ENCODE measurements at places on chromosomes 1 and 21. TPM values are rescaled to one million over a fixed set of nuclear protein-coding genes. Genes with fewer than 3 reads are reported as not detected.

Gene TOR1AIP2
- 33.4 TPM for polyA plus RNA-seq

Gene SLAMF9
- polyA plus RNA-seq, result not detected

Gene F13B
- polyA plus RNA-seq, result not detected

Gene MEAF6
- polyA plus RNA-seq, result 43.1 TPM

Gene MMEL1
- polyA plus RNA-seq, result not detected

Gene AIM2
- not detected for polyA plus RNA-seq

Gene MATN1
- 0.13 TPM for polyA plus RNA-seq

Gene TENT5C
- 1.9 TPM for polyA plus RNA-seq

Gene SGIP1
- 49.4 TPM for polyA plus RNA-seq

Data from BJ (cell line).